ENCODE measurements at places on chromosomes 4 and X.

DNA sequence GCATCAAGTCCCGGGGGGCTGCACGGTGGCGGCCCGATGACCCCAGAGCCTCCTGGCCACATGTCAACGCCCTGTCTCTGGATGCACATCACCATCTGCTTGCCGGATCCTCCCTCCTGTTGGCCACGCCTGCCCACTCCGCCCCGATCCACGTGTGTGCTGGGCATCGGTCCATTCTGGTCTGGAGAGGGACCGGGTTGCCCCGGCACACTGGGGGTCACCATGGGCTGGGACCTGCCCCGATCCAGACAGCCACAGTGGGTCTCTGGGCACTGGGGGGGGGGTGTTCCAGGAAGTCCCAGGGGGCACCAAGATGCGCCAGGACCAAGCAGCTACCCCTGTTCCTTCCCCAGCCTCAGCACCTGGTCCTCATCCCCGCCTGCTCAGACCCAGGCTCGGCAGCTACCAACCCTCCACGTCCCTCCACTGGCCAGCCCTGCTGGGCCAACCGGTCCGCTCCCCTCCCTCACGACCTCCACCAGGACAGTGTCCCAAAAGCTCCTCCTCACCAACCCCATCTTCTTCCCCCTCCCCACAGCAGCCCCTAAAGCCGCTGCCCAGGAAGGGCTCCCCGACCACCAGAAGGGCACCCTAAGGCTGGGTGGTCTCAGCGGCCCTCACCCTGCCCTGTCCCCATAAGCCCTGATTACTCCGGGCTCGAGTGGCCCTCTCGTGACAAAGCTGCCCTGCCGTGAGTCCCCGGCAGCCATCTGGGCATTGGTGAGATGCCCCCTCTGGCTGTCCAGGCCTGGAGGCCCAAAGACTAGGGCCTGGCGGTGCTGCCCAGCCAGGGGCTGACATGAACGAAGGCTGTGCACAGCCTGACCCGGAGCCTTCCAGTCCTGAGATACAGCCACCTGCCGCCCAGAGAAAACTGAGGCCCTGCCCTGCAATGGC is 4.6 kb downstream of the CTBP1 start:
- DNase-seq, result no peak

GRCh38 chr4:54586320-54586955 is 71.3 kb upstream of the KIT start:
- peak; percentile 55 for DNase-seq

DNA sequence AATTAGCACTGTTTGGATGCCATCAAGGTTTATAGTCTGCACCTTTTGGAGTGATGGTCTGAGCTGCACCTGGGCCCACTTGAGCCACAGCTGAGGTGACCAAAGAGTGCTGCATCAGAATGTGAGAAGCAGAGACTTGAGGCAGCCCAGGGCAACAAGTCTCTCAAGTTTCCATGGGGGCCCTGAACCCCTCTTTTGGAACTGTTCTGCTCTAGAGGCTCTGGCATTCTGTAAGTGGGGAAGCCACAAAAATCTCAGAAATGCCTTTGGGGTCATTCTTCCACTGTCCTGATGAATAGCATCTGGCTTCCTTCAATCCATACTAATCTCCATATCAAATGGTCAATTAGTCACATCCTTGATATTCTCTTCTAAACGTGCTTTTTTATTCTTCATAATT is 298.4 kb upstream of the MAOA start:
- DNase-seq, result no peak

- DNase-seq, result no peak
Observed at GRCh38 chr4:168569931-168570276, 73.1 kb downstream of the PALLD start.

GRCh38 chrX:38798956-38799355 is 2.3 kb upstream of the MID1IP1 start:
- no peak for DNase-seq

- DNase-seq, result no peak
Observed at GRCh38 chr4:185700630-185701029, 111.4 kb downstream of the SORBS2 start.

DNA sequence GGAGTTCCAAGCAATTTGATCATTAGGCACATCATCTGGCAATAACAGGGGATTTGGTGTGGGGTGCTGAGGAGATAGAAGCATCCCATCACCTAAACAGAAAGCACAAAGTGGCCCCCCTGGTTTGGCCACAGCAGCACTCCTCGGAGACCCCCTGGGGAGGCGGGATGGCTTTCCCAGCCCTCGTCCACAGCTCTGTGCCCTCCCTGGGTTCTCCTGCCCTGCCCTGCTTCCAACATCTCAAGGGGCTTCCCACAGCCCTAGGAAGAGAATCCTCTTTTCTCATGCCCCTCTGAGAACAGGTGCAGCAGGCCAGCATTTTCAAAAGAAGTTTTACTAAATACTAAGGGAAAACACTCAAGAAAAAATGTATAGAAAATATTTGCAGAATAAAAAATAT is 12.8 kb downstream of the ATP5ME start:
- DNase-seq, result no peak

DNA sequence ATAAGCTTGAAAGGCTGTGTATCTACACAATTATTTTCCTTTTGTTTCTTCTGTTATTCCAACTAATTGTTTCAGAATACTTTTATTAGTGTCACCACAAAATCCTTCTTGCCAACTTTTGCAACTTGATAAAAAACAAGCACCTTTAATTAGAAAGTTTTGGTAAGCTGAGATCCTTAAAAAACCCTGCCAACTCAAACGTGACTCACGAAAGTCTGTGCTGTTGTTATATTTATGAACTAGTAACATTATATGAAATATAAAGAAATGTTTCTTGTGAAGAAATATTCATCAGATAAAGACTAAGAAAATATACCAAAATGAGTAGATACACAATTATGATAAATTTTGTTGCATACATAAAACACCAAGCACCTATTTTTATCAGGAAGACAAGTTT is 49.0 kb downstream of the HUWE1 start:
- no peak for DNase-seq

GRCh38 chr4:80948141-80948540 is 82.4 kb upstream of the BMP3 start:
- DNase-seq, result no peak

DNA sequence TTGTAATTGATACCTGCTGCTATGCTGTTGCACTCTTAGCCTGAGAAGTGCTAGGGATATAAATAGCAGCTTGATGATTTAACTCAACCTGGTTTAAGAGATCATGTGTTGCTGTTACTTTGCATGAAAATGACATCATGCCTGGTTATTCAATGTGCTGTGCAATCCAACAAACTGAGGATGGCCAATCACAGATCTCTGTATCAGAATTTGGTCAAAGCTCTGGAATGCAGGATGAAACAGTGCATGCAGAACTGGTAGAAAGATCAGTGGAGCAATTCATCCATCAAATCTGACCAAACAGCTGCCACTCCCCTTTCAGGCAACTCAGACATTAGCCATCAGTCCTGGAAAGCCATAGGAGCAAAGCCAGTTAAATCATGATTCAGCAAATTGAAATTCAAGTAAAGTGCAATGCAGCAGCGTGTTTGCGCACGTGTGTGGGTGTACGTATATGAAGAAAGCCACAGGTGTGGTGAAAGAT is 160.3 kb upstream of the RASGEF1B start:
- peak; percentile 41 for DNase-seq

GRCh38 chrX:26631385-26631784 is 415.4 kb downstream of the MAGEB5 start:
- DNase-seq, result no peak

DNA sequence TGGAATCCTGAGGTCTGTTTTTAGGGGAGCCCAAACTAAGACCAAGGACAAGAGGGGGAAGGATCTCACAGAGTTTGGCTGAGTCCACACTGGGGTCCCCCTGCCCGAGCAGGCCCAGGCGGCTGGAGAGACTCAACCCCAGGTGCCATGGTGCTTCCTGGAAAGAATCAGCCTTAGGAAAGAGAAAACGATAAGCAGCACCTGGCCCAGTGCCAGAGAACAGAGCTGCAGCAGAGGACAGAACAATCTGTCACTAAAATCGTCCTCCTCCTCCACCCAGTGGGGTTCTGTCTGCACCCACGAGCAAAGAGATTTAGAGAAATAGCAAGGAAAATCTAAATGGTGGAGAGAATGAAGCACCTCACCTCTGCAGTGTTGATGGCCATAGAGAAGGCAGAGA is 470.5 kb downstream of the BCOR start:
- DNase-seq, result no peak

DNA sequence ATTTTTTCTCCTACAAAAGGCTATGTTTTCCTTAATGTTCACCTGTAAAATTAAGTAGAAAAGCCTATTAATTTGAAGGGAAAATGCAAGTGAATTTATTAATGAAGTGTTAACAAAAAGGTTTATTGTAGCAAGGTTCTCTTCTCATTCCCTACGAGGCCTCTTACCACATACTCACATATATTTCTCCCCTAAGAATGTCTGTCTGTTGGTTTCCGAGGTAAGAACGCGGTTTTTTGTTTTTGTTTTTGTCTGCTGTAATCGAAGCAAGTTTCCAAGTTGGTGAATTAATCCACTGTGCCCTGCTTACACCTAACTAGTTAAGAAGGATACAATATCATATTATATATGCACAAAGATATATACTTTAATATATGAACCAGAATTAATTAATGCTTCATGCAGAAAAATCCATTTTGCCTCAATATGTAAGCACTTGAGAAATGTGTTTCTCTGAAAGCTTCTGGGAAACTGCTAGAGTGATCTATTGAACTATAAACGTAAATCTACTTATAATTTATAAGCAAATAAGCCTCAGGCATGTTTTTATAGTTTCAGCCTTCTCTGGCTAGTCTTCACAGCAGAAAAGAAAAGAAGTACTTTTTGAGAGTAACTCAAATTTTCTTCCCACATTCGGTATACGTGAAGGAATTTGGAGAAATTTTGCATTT is 120.8 kb downstream of the EGF start:
- no peak for DNase-seq

DNA sequence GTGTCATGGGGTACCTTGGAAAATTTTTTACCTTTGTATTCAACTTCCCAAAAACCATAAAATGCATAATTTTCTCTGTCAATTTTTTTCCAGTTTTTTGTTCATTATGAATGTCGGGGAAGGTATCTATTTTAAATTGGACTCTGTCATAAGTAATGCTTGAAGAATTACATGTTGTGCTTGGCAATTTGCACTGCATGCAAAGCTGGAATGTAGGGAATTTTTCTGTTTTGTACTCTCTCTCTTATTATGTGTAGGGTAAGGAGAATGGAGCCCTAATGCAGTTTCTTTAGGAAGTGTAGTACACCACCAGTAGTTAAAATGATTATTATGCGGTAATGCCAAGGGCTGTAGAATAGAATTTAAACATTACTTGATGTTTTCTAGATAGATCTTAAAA is 137.7 kb upstream of the LIMCH1 start:
- no peak for DNase-seq

DNA sequence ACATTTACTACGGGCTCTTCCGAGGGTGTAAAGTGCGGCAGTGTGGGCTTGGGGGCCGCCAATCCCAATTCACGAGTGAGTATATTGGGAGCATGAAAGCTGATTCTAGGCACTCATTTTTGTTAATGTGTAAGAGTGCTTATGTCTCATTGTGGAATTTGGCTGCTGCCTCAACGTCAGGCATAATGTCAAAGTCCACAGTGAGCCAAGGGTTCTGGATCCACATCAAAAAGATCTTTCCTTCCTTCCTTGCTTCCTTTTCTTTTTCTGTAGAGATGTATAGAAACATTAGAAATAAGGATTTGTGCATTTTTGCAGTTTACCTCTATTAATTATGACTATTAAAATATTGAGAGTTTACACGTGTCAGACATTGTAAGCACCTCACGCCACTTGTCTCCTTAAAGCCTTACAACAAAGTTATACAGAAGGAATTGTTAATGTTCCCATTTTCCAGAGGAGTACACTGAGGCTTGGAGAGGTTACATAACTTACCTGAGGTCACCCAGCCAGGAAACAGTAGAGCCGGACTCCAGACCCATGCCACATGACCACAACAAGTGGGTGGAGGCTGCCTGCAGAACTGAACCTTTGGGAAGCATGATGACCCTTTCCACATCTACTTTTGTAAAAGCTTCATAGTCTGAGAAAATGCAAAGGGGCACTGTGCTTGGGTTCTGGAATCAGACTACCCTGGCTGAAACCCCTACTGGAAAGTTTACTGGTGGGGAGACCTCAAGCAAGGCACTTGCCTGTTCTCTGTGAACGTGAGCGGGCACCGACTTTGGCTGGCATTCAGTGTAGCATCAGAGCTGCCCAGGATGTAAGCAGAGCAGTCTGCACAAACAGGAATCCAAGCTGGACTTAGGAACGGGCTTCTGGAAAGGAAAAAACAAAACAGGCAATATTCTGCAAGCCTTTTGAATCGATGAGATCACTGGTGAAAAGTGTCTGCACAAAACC is 761 bp downstream of the CLRN2 start:
- no peak for DNase-seq

DNA sequence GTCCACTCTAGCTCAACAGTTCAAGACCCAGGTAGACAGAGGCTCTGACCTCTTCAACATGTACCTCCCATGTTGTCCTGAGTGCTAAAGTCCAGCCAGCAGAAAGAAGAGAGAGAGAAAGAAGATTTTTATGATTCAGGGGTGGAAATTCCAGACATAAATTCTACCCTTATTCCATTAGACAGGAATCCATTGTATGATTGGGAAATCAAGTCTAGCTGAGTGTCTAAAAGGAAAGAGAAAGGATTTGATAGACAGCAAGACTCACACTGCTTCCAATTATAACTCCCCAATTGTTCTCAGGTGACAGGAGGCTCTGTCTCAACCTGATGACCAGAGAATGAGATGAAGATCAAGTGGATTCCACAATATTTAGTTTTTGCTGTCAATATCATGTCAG is 27.9 kb upstream of the PGM2 start:
- no peak for DNase-seq

DNA sequence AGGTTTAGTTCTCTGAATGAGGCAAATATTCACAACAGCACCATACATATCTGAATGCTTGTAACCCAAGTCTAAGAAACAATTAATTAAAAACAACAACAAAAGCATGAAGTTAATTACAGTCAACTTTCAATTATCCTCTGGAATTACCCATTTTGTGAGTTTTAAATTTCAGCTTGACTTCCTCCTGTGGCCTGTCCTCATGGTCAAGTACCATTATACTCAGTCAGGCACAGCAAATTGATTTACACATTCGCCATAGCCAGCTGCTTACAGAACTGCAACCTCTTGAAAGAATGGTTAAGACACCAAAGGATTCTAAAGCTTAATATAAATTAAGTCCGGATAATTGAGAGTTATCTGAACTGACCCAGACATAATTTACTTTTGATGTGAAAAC is 306.5 kb downstream of the CAMK2D start:
- DNase-seq, result no peak
